ENCODE measurements at places on chromosomes 5 and 9.

- no peak for DNase-seq
Measured at GRCh38 chr5:132182359-132183040, 45.2 kb downstream of the P4HA2 start.

GRCh38 chr9:125633116-125633745 lies 73.8 kb downstream of the MAPKAP1 start:
- DNase-seq: no peak

- no peak for DNase-seq
Measured at GRCh38 chr5:44022622-44023021, 366.6 kb downstream of the FGF10 start.

GRCh38 chr5:14506140-14506538 lies 75.5 kb upstream of the OTULINL start:
- no peak for DNase-seq

DNA sequence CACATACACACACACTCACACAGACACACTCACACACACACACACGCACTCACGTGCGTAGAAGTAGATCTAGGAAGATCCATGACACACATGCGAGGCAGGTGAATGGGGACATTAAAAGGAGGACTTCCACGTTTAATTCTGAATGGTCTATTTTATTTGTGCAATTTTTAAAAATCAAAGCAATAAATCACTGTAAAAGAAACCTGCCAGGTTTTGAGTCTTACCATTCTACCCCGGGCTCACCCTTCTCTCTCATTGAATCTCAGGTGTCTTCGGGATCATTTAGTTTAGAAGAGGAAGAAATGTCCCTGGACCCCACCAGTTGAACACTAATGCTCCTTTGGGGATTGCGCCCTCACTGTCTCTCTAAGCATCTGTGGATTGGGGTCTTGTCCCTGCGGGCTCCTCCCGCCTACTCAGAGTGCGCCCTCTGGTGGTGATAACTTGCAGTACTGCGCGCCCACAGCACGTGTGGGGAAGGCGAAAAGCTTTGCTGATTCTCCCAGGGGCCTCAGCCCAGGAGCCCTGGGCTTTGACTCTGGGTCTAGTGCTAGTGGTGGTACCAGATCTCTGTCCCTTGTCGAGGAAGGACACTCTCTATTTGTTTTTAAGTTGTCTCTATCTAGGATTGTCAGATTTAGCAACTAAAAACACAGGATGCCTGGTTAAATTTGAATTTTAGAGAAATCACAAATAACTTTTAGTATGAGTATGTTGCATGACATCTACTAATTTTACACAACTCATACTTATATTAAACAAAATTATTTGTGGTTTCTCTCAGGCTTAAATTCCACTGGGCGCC lies 34.8 kb downstream of the BOD1 start:
- no peak for DNase-seq

DNA sequence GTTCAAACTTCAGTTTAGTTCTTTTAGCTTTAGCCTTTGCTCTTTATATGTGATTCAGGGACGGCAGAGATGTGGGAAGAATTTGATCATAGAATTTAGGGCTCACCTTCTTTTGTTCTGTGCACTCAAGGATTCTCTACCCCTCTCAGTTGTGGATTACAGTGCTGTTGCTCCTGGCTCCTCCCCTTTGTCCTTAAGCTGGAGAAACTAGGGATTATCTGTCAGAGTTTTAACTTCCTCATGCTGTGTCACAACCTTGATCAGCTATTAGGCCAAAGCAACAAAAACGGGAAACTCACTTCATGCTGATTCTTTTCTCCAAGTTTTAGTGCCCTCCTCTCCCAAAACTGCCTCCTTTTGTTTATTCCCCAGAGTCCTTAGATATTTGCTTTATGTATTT lies 13.0 kb upstream of the PCDHAC2 start:
- DNase-seq: no peak

GRCh38 chr5:42812620-42813019 lies 928 bp upstream of the SELENOP start:
- DNase-seq: no peak

- DNase-seq: no peak
Measured at GRCh38 chr9:98402019-98402840, 146.8 kb upstream of the TBC1D2 start.

- no peak for DNase-seq
Measured at GRCh38 chr9:88537761-88538091, 2.7 kb downstream of the NXNL2 start.

GRCh38 chr9:75176037-75176436 lies 87.7 kb downstream of the OSTF1 start:
- no peak for DNase-seq

Measured in cortex of kidney (tissue), 1 donor.